ENCODE measurements at places on chromosomes 11 and 22. TPM values are rescaled to one million over a fixed set of nuclear protein-coding genes. Genes with fewer than 3 reads are reported as not detected.

- no peak for DNase-seq
Observed at GRCh38 chr22:21103633-21104032, 57.9 kb downstream of the LRRC74B start.

Gene PSMD13
- total RNA-seq = 403 TPM

Gene NLRP14
- not detected for total RNA-seq

DNA sequence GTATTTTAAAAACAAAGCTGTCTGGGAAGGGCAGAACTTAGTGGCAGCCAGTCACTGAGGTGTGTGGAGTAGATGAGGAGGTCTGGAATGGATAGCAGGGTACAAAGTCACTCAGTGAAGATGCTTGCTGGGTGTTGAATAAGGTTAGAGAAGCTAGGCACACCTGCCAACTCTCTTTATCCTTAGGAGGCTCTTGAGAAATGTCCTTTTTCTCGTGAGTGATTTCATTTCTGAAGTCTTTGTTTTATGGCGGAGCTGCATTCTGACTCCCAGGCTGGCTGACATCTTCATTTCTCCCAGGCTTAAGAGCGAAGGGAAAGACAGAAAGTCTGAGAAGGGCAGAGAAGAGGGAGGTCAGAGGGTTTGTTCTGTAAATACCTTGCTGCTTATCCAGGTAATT, 31.0 kb downstream of the CECR2 start:
- no peak for DNase-seq

GRCh38 chr11:117490911-117491310, 163.3 kb downstream of the CEP164 start:
- DNase-seq = no peak

- no peak for DNase-seq
Observed at GRCh38 chr11:30358536-30358935, 35.6 kb downstream of the ARL14EP start.

DNA sequence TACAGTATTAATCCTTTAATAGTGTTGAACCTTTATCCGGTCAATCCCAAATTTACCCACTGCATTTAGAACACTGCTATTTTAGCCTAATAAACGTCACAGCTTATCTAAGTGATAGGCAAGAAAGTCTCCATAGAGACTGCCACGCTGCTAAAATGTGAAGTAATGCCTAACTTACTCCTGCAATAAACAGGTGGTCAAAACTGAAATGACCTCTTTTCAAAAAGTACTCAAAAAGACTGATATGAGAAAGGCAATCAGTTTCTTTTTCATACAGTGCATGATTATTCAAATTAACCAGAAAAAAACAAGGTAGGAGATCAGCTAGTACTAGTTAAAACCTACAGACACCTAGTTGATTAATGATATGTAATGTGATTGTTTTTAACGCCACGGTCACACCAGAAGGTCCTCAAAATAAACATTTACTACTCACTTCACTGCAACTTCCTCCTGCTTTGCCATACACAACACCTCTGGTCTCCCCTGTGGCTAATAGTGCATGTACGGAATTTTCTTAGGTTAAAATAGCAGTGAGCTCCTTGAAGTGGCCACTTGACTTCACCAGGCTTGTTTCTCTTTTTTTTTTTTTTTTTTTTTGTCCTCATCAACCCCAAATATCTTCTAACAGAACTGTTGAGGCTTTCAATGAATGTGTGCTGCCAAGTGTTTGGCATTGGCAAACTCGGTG, 8.8 kb downstream of the ATP5MG start:
- DNase-seq = no peak

- DNase-seq = peak; percentile 38
Observed at GRCh38 chr11:84800755-84801346, 826.3 kb downstream of the DLG2 start.

GRCh38 chr11:46410021-46410420, 18.4 kb upstream of the CHRM4 start:
- peak; percentile 32 for DNase-seq

GRCh38 chr11:69703768-69704507, at the start of gene FGF19:
FGF19 (minus strand) TSS chr11:69704022; CDS start chr11:69703876, 146 bp downstream.
- DNase-seq = no peak

Gene MPEG1
- not detected for total RNA-seq

DNA sequence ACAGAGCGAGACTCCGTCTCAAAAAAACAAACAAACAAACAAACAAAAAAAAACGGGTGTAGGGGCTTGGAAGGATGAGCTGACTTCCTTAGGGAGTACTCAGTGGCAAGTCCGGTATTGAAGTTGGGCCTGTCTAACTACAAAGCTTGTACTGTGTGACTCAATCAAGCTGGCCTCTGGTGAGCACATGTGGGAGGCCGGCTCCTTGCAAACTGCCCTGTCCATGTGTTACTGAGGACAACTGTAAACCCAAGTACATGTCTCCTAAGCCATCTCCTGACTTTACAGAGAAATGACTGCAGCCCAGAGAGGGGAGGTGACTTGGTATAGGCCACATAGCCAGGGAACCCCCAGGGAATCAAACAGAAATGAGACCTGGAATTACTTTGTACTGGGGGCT, 11.6 kb downstream of the RIBC2 start:
- DNase-seq = no peak

DNA sequence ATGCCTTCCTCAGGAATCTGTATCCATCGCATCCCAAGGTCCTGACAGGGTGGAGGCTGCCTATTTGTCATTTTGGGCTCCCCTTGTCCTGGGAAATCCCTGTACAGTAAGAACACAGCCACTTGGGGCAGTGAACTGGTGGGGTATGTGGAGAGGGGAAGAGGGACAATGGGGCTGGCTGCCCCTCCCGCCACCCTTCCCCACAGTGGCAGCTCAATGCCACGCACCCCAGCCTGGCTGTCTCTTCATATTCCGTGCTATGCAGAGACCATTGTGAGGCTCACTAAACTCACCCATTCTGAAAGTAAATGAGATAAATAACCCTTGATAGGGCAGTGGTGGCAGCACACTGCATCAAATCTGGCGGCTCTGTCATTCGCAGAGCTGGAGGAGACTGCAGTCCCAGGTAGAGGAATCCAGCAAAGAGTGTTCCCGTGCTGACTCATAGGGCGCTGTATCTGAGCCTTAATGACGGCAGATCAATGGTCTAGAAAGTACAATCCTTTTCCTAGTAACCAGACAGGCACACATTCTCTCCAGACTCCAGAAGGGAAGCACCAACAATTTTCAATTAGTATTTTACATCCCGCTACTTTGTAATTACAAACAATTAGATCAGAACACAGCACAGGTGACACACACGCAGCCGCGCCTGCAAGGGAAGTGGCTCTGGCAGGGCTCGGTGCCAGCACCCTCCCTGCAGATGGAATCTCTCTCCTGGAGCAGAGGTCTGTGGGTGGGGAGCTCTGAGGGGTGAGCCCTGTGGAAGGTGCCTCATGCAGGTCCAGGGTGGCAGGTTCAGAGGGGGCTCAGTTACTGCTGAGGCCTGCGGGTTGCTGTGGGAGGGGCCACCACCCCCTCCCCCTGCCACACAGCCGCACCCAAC, 167.9 kb upstream of the B3GAT1 start:
- no peak for DNase-seq

Gene SHISA8
- total RNA-seq = 8.8 TPM

Gene LRRC10B
- not detected for total RNA-seq

GRCh38 chr11:130814440-130815096, 101.7 kb downstream of the SNX19 start:
- no peak for DNase-seq

Gene FAM180B
- total RNA-seq = not detected

DNA sequence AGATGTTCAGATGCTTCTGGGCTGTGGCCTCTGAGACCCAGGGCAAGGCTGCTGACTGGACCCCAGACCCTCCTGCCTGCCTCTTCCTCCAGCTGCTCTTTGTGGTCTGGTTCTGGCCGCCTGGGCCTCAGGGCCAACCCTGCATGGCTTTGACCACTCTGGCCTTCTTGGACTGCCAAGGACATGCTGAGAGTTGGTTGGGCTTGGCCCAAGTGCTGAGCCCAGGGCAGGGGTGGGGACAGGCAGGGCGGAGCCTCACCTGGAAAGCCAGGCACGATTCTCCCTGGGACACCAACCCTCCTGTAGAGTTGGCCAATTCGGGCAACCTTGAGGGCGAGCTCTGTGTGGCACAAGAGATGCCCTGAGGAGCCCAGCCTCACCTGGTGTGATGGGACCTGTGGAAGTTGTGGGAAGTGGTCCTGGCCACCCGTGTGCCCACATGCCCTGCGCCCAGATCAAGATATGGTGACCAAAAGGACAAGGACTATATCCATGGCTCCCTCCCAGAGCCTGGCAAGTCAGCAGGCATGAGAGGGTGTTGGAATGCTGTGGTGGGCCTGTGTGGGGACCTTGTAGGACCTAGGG, 11.6 kb downstream of the TANGO2 start:
- no peak for DNase-seq

- DNase-seq = no peak
Observed at GRCh38 chr11:5625281-5625680, 480 bp downstream of the TRIM34 start.

DNA sequence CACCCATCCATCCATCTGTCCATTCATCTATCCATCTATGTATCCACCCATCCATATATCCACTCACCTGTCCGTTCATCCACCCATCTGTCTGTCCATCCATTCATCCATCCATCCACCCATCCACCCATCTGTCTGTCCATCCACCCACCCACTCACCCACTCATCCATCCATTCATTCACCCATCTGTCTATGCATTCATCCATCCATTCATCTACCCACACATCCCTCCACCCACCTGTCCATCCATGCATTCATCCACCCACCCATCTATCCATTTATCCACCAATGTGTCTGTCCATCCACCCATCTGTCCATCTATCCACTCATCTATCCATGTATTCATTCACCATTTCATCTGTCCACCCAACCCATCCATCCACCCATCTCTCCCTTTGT, 33.3 kb downstream of the NADSYN1 start:
- DNase-seq = no peak

Gene FOLR2
- not detected for total RNA-seq

DNA sequence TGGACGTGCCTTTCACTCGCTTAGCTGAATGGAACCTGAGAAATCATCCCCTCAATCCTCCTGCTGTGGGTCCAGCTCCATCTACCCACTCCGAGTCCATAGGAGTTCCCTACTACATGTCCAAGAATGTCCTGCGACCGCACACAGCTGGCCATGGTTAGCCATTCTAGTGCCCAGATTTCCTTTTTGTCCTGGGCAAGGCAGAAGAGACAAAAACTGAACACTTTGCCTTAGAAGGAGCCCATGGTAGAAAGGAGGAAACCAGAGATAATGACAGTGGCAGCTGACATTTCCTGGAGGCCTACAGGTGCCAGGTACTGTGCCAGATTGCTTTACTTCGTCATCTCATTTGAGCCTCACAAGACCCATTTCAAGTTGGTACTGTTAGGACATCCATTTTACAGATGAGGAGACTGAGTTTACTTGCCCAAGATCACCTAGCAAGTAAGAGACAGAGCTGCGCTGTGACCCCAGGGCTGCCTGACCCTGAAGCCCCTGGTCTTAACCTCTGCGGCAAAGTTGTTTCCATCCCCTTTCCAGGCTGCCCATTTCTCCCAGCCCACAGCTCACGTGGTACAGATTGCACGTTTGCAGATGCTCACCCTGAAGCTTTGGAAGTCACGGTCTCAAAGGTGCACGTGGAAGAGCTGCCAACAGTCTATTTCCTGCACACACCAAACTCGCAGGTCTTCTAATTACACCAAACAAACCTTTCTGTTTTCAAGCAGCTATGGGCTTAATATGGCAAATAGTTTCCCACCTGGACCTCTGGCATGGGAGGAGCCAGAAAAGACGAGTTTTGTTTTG, 112.7 kb downstream of the ZBTB16 start:
- no peak for DNase-seq

GRCh38 chr22:47335958-47336357, 573.5 kb downstream of the TBC1D22A start:
- no peak for DNase-seq

Gene PHLDA2
- 71.3 TPM for total RNA-seq

DNA sequence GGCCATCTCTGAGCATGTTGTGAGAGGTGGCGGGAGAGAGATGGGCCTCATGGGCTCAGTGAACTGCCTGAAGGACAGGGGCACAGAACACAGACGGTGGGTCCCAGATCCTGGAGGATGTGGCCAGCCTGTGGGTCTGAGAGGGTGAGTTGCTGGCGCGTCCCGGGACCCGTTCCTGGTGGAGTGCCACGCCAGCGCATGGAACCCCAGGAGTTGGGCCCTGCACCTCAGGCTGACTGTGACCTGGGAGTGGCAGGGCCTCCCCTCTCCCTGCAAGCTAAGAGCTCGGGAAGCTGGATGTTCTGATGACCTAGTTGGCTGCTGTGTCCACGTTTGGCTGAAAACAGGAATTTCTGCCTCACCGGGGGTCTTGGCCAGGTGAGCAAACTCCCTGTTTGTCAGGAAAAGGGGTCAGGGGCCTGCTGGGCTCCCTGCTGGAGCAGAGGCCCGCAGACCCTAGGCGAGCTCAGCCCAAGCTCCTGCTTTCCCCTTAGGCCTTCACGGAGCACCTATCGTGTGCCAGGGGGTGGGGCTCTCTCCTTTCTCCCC, 15.0 kb downstream of the LRRC32 start:
- no peak for DNase-seq

GRCh38 chr22:41819257-41819656, 13.6 kb upstream of the SREBF2 start:
- DNase-seq = no peak

DNA sequence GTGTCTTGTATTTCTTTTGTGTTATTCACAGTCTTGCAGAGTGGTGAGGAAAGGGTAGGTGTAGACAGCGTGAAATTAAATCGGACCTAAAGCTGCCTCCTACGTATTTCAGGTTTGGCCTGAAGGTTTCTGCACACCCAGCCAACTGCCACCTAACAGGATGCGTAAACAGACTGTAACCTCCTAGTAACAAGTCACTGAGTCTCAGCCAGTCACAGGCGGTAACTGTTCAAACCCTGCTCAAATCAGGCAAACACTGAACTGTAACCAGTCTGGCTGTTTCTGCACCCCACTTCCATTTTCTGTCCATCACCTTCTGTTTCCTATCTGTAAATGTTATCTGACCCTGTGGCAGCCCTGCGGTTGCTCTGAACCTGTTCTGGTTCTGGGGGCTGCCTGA, 87.1 kb downstream of the ADAMTS15 start:
- no peak for DNase-seq

GRCh38 chr11:75504501-75504900, 21.2 kb downstream of the GDPD5 start:
- no peak for DNase-seq

Gene KIF18A
- total RNA-seq = 23.1 TPM
